ENCODE measurements at places on chromosomes 16 and 17.

DNA sequence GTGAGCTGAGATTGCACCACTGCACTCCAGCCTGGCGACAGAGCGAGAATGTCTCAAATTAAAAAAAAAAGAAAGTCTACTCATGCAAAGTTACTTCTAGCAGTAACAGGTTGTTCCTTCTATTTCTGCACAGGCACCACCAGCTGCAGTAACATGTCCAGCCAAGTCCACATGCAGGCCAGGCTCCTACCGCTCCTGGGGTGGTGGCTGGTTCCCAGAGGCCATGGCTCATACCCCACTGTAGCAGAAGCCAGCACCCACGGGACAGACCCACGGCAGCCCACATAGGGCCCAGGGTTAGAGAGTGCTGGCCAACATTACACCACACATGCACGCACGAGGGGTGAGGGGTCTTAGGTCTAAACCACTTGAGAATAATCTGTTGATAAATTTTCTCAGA, 26.7 kb upstream of the TRAP1 start:
- DNase-seq: no peak

GRCh38 chr16:3865241-3865640, 15.3 kb downstream of the CREBBP start:
- no peak for DNase-seq

DNA sequence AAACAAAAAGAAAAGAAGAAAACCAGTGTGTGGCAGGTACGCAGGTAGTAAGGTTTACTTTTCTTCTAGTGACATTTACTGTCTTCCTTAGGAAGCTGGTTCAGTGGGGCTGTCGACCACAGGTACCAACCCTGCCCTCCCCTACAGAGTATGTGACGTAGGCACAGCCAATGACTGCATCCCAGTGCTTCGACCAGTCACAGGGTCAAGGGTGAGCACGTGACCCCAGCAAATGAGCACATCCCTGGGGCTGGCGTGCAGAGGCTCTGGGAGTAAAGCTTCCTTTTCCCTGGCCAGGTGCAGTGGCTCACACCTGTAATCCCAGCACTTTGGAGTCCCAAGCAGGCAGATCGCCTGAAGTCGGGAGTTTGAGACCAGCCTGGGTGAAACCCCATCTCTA, 38.9 kb upstream of the PLCG2 start:
- no peak for DNase-seq

DNA sequence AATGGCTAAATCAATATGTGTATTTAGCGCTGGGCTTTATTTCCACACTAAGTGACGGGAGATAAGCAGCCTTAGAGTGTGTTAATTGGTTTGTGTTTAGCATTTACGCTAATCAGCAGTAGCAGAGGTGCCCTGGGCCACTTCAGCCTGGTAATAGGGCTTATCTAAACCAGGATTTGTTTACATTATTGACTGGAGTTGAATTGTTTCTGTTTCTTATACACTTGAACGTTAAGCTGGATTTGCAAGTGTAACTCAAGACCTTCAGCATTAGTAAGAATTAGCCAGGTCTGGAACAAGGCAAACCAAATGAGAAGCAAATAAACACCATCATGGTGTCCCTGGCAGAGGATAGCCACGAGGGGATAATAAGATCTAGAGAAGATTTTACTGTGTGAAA, 313.6 kb downstream of the HS3ST4 start:
- DNase-seq: no peak

DNA sequence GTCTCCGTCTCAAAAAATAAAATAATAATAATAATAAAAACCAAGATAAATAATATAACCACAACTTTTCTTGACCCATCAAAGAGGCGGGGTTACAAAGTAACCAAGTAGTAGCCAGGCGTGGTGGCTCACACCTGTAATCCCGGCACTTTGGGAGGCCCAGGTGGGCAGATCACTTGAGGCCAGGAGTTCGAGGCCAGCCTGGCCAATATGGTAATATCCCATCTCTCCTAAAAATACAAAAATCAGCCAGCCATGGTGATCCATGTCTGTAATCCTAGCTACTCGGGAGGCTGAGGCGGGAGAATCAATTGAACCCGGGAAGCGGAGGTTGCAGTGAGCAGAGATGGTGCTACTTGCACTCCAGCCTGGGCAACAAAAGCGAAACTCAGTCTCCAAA, 45.3 kb downstream of the ADCY9 start:
- no peak for DNase-seq

DNA sequence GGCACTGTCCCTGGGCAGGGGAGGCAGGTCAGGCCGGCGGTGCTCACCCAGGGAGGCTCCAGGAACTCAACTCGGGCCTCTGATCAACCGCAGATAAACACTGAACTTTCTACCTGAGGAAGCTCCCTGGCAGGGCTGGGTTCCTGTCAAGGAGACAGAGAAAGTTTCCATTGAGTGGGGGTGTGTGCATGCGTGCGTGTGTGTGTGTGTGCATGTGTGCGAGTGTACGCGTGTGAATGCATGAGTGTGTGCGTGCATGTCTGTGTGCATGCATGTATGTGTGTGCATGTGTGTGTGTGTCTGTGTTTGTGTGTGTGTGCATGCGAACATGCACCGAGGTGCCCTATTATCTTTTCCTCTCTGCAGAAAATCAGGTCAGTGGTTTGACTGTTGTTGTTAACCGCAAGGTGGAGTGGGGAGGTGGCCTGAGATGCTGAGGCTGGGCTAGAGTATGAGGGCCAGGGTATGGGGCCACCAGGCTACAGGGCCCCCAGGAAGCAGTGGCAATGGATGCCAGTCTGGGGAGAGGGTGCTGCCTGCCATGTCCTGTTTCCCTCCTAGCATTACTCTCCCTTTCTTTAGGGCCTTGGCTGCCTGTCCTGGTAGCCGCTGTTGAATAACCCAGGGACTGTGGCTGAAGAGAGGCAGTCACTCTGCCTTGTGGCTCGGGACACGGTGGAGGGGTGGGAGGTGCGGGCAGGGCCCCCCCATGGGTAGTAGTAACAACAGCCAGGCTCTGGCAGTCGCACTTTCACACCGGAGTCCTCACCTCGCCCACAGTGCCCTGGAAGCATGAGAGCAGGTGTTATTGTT, 24.0 kb downstream of the CCR7 start:
- no peak for DNase-seq

DNA sequence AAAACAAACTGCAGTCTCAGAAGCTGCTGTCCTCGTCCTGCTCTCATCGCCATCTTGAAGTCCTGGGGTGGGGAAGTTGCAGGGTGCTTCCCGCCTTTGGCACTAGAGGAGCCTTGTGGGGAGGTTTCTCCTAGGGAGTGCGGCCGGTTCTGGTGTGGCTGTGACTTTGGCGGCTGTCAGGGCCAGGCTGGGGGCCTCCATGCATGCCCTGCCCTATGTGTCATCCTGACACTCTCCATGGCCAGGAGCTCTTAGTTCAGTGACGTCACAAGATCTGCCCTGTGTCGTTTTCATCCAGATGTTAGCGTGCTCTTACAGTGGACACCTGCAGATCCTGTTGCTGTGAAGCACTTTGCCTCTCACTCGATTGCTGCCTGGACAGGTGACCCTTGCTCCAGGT, 49.6 kb downstream of the PLD6 start:
- no peak for DNase-seq

DNA sequence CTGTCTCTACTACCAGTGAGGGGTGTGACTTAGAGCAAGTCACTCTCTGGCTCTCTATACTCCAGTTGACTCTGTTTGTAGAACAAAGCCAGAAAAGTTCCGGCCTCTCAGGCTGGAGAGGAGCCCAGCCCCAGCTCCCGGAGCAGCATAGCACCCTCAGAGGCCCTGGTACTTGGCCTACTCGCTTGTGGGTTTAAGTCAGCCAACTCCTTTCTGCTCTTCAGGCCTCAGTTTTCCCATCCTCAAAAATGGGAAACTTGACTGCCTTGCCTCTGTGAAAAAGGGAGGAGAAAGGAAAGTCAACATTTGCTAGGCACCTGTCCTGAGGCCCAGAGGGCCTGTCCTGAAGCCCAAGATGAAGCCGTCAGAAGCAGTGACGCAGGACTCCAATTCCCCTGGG, 1.1 kb downstream of the CHST6 start:
- DNase-seq: no peak

GRCh38 chr17:81960130-81960958, 643 bp downstream of the NOTUM start:
- DNase-seq: no peak

DNA sequence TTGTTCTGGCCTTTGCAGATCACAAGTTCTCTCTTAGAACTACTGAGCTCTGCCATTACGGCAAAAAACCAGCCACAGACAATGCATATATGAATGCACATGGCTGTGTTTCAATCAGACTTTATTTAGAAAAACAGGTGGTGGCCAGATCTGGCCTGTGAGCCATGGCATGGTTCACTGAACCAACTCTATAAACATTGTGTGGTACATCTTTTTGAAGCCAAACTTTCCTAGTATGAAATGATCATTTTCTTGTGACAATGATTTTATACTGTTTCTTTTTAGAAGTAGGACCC, 65.9 kb upstream of the AMZ2 start:
- DNase-seq: no peak

- DNase-seq: no peak
Measured at GRCh38 chr17:74736513-74737298, at the start of gene RAB37. TSS of gene RAB37 (plus strand) at chr17:74737256. CDS start at chr17:74737273, 17 bp downstream.
